ENCODE measurements at places on chromosomes 5 and 9.

- peaks cover 27% of the 10 kb centered on the region for H3K4me1 ChIP-seq
- H3K27me3 ChIP-seq = no peaks in the 10 kb centered on the region
- H3K27ac ChIP-seq = peak overlapping the region; percentile 20
- DNase-seq = no peak
These were observed 61.7 kb upstream of the PLPP6 start for GRCh38 chr9:4600368-4600767.

GRCh38 chr5:165425594-165425993 lies 1920.2 kb downstream of the MAT2B start:
- no peak overlapping the region for H3K27ac ChIP-seq
- H3K27me3 ChIP-seq = no peaks in the 10 kb centered on the region
- H3K4me3 ChIP-seq = no peak overlapping the region
- H3K4me1 ChIP-seq = no peaks in the 10 kb centered on the region
- no peak for DNase-seq

DNA sequence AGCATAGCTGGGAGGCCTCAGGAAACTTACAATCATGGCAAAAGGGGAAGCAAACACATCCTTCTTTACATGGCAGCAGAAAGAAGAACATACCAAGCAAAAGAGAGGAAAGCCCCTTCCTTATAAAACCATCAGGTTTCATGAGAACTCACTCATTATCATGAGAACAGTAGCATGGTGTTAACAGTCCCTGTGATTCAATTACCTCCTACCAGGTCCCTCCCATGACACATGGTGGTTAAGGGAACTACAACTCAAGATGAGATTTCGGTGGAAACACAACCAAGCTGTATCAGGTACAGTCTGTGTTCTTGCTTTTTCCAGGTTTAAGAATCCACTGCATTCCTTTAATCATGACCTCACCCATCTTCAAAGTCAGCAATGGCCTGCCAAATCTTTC lies 514.2 kb downstream of the KCTD16 start:
- no peak overlapping the region for H3K4me3 ChIP-seq
- no peak for DNase-seq
- no peak overlapping the region for H3K27ac ChIP-seq
- H3K27me3 ChIP-seq = no peaks in the 10 kb centered on the region
- no peaks in the 10 kb centered on the region for H3K4me1 ChIP-seq

DNA sequence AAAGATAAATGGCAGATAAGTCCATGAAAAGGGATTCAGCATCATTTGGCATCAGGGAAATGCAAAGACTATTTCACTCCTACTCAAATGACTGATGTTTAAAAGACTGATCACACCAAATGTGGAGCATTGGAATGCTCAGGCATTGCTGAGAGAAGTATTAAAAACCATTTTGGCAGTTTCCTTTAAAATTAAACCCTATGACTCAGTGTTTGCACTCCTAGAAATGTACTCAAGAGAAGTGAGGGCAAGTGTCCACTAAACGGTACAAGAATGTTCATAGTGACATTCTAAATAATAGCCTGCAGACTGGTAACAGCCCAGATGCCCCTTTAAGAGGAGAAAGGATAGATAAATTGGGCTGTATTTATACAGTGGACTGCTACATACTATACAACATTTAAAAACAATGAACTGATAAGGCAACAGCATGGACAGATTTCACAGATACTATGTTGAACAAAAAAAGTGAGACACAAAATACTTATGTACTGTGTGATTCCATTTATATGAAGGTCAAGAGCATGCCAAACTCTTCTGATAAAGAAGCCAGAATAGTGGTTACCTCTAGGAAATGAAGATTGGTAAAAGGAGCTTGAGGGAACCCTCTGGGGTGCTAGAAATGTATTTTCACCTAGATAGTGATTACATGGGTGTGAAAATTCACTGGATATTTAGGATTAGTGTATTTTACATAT lies 24.6 kb downstream of the APC start:
- H3K36me3 ChIP-seq = no peaks in the 10 kb centered on the region
- H3K27me3 ChIP-seq = no peaks in the 10 kb centered on the region
- H3K27ac ChIP-seq = no peak overlapping the region

- peaks cover 43% of the 10 kb centered on the region for H3K36me3 ChIP-seq
- peak overlapping the region; percentile 54 for H3K27ac ChIP-seq
- no peak for DNase-seq
- H3K27me3 ChIP-seq = no peaks in the 10 kb centered on the region
These were observed 50.7 kb downstream of the SPEF2 start for GRCh38 chr5:35668319-35668718.

- H3K4me3 ChIP-seq = no peak overlapping the region
- H3K36me3 ChIP-seq = no peaks in the 10 kb centered on the region
- H3K27me3 ChIP-seq = peaks cover 3% of the 10 kb centered on the region
These were observed 58.3 kb upstream of the ANKRD33B start for GRCh38 chr5:10505517-10506095.

DNA sequence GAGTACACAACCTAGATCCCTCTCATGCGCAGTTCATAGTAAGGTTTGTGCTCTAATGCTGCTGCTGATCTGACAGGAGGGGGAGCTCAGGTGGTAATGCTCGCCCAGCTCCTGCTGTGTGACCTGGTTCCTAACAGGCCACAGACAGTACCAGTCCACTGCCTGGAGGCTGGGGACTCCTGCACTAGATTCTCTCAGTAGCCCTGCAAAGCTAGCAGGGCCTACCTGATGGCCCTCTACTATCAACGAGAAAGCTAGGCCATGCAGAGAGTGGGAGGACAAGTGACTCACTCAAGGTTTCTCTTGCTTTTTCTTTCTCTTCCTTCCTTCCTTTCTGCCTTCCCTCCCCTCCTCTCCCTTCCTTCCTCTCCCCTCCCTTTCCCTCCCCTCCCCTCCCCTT lies 55.1 kb upstream of the TEX48 start:
- H3K27me3 ChIP-seq = no peaks in the 10 kb centered on the region
- H3K36me3 ChIP-seq = peaks cover 34% of the 10 kb centered on the region
- H3K27ac ChIP-seq = peak overlapping the region; percentile 95
- peaks cover 67% of the 10 kb centered on the region for H3K4me1 ChIP-seq
- peak overlapping the region; percentile 14 for H3K4me3 ChIP-seq

DNA sequence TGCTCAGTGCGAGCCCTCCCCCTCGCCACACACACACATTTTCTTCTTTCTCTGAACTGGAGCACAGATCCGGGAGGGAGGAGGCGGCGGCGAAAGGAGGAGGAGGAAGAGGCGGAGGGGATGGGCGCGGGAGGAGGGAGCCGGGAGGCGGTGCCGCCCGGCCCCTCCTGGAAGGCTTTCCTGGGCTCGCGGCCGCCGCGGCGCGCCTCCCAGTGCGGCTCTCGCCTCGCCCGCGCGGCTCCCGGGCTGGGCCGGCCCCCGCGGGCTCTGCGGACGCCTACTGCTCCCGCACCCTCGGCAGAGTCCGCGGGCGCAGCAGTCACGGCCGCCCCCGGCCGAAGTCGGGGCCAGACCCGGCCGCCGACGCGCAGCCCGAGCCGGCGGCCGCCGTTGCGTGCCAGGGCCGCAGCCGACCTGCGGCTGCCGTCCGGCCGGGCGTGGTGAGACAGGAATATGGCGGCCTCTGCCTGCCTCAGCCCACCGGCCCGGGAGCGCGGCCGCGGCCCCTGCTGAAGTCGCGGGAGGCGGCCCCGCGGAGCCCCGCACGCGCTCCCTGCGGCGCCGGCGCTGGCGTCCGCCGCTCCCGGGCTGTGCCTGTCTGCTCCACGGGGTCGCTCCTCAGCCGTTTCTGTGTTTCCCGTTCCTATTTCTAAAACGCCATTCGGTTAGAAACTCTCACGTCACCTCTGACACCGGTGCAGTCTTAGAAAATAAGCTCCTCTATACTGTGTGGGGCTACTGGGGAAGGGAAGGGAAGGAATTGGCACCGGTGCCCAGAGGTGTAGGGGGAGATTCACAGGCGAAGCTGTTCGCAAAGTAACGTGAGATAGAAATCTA lies 500 bp upstream of the GNAQ start:
- peak overlapping the region; percentile 88 for H3K27ac ChIP-seq
- peak overlapping the region; percentile 87 for H3K4me3 ChIP-seq
- H3K4me1 ChIP-seq = peaks cover 54% of the 10 kb centered on the region
- no peaks in the 10 kb centered on the region for H3K36me3 ChIP-seq
- H3K27me3 ChIP-seq = no peaks in the 10 kb centered on the region
- peak; percentile 75 for DNase-seq

GRCh38 chr5:1791176-1791575 lies 8.5 kb downstream of the MRPL36 start:
- H3K27me3 ChIP-seq = no peaks in the 10 kb centered on the region
- H3K4me1 ChIP-seq = peaks cover 71% of the 10 kb centered on the region
- H3K27ac ChIP-seq = peak overlapping the region; percentile 38
- DNase-seq = no peak
- H3K4me3 ChIP-seq = no peak overlapping the region
- peaks cover 5% of the 10 kb centered on the region for H3K36me3 ChIP-seq

GRCh38 chr5:72137826-72138409 lies 30.6 kb downstream of the MAP1B start:
- peaks cover 23% of the 10 kb centered on the region for H3K4me1 ChIP-seq
- no peak for DNase-seq
- H3K27ac ChIP-seq = no peak overlapping the region
- H3K4me3 ChIP-seq = no peak overlapping the region
- peaks cover 68% of the 10 kb centered on the region for H3K27me3 ChIP-seq

GRCh38 chr9:131889437-131890251 lies 149.8 kb upstream of the RAPGEF1 start:
- peaks cover 4% of the 10 kb centered on the region for H3K36me3 ChIP-seq
- H3K4me3 ChIP-seq = no peak overlapping the region
- H3K4me1 ChIP-seq = no peaks in the 10 kb centered on the region
- no peak for DNase-seq
- no peak overlapping the region for H3K27ac ChIP-seq

GRCh38 chr9:124442379-124442778 lies 7.9 kb upstream of the ADGRD2 start:
- no peak overlapping the region for H3K4me3 ChIP-seq
- no peak overlapping the region for H3K27ac ChIP-seq
- DNase-seq = no peak

DNA sequence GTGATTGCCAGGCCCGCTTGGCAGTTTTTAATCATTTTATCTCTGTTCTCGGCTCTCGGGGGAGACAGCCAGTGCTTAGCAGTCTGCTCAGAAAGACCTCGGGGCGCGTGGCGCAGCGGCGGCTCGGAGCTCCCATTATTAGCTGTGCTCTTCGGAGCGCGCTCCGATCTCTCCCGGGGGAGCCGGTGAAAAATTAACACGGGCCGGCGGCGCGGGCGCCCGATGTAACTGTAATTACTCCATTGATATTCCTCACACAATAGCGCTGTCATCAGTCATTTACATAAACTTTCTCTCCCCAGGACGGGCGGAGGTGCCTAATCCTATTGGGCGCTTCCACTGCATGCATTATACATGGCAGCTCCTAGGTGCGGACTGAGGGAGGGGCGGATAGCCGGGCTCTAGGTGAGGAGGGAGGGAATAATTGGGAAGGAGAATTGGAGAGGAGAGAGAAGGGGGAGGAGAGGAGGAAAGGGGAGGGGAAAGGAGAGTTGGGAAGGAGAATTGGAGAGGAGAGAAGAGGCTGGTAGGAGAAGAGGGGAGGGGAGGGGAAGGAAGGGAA lies 24.9 kb downstream of the LMX1B start:
- H3K4me1 ChIP-seq = peaks cover 2% of the 10 kb centered on the region
- H3K4me3 ChIP-seq = no peak overlapping the region
- H3K27ac ChIP-seq = no peak overlapping the region
- H3K36me3 ChIP-seq = no peaks in the 10 kb centered on the region
- peaks cover 69% of the 10 kb centered on the region for H3K27me3 ChIP-seq

DNA sequence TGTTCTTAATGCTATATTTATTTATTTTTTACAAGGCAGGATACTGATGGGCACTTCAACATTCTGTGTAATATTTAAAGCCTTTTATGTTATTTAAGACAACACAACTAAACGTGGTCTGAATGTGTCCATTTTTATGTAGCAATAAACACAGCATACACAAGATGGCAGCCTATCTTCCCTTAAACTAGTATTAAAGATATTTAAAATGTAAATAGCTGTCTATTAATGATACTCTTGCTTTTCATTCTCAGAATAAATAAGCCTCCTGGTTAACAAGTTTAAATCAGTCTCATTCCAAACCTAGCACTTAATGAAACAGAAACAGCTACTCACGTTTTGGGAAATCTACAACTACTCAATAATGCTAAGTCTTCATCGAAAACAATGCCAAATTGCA lies 315.7 kb downstream of the MCTP1 start:
- DNase-seq = no peak
- H3K27me3 ChIP-seq = no peaks in the 10 kb centered on the region
- no peaks in the 10 kb centered on the region for H3K36me3 ChIP-seq
- H3K27ac ChIP-seq = no peak overlapping the region
- no peak overlapping the region for H3K4me3 ChIP-seq
- no peaks in the 10 kb centered on the region for H3K4me1 ChIP-seq

GRCh38 chr5:96930058-96930457 lies 5.8 kb upstream of the LNPEP start:
- DNase-seq = no peak
- H3K27ac ChIP-seq = no peak overlapping the region
- H3K4me3 ChIP-seq = no peak overlapping the region
- peaks cover 12% of the 10 kb centered on the region for H3K36me3 ChIP-seq

All from activated naive CD8-positive, alpha-beta T cell treated with anti-CD3 and anti-CD28 coated beads for 36 hours (primary cell).